Activated CD4-positive, alpha-beta memory T cell treated with anti-CD3 and anti-CD28 coated beads, Interleukin-2, amount 10 ng/mL, durations not matched to agents 7 days and 5 days (primary cell): ENCODE measurements at places on chromosomes 2 and 18. TPM values are rescaled to one million over a fixed set of nuclear protein-coding genes. Genes with fewer than 3 reads are reported as not detected.

- no peak overlapping the region for H3K4me3 ChIP-seq
- no peaks in the 10 kb centered on the region for H3K36me3 ChIP-seq
- H3K27me3 ChIP-seq: peaks cover 2% of the 10 kb centered on the region
- no peak for DNase-seq
Measured at GRCh38 chr2:179302764-179303571, 38.3 kb upstream of the SESTD1 start.

- no peak overlapping the region for H3K27ac ChIP-seq
- peaks cover 14% of the 10 kb centered on the region for H3K4me1 ChIP-seq
- peak overlapping the region; percentile 73 for H3K4me3 ChIP-seq
- peaks cover 38% of the 10 kb centered on the region for H3K27me3 ChIP-seq
- no peaks in the 10 kb centered on the region for H3K36me3 ChIP-seq
Measured at GRCh38 chr2:186693446-186693832, 421 bp upstream of the FAM171B start.

DNA sequence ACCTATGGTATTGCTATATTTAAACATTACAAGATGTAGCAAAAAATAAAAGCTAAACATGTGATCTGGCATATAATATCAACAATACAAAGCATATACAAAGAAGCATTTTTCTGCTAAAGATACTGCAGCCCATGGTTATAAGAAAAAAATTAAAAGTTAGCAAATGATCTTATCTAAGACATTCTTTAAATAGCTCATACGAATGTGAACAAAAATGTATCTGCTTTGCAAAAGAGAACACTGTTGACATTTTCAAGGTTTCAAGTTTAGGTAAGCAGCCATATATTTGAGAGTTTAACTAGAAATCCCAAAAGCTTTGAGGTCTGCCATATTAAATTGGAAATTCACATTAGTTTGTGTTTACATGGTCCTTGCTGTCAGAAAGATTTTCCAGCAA is 301.0 kb upstream of the SLC39A10 start:
- peaks cover 10% of the 10 kb centered on the region for H3K4me1 ChIP-seq
- no peaks in the 10 kb centered on the region for H3K36me3 ChIP-seq
- no peak for DNase-seq
- no peak overlapping the region for H3K4me3 ChIP-seq
- H3K27me3 ChIP-seq: no peaks in the 10 kb centered on the region

DNA sequence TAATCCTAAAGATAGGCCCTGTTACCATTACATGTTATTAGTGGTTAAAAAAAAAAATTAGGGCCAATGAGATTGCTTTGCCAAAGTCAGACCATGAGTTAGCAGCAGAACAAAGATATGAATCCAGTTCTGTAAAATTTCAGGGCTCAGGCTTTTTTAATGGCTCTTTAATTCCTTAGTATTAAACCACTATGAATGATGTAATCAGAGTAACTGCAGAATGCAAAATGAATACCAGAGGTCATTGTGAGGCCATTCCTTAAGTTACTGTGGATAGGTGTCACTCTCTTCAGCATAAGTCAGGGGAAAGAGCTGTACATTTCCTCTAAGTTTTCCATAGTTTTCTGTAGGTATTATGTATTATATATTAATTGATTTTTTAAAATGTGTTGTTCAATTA is 42.2 kb upstream of the TBR1 start:
- peaks cover 12% of the 10 kb centered on the region for H3K36me3 ChIP-seq
- H3K4me3 ChIP-seq: no peak overlapping the region
- DNase-seq: no peak
- H3K4me1 ChIP-seq: no peaks in the 10 kb centered on the region
- H3K27me3 ChIP-seq: no peaks in the 10 kb centered on the region
- H3K27ac ChIP-seq: no peak overlapping the region

The ADD2 gene
- total RNA-seq: 1.4 TPM

The CNTNAP5 gene
- not detected for total RNA-seq

The DTYMK gene
- total RNA-seq: 54.8 TPM

The DYSF gene
- total RNA-seq: not detected

The STARD6 gene
- not detected for total RNA-seq

The CFAP221 gene
- total RNA-seq: not detected
